HS-5 (cell line): ENCODE measurements at places on chromosomes 4 and X.

- no peak for DNase-seq
Measured at GRCh38 chr4:147777456-147778091, 45.7 kb downstream of the ARHGAP10 start.

- no peak for DNase-seq
Measured at GRCh38 chrX:7698248-7698647, 144.7 kb upstream of the VCX start.

DNA sequence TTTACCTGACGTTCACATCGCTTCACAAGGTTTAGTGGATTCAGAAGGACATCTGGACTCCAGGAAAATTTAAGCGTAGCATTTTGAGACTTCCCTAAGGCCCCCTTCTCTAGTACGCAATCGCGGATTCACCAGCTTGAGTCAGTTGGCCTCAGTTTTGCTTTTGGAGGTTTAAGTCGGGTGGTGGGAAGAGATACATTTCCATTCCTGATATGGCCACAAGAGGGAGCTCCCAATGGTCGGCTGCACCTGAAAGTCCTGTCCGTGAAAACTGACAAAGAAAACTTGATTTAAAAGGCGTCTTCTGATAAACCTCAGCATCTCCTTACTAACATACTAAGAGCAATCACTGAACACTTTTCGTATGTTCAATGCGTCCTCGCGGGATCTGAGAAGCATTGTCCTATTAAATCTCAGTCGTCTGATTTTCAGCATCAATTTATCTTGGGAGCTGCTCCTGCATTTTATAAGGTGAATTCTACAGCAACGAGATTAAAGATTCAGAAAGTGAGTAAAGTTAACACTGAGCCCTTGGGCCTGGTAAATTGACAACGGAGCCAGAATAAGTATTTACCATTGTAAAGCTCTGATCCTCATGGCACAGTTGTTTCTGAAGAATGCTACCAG, 50.6 kb downstream of the LGI2 start:
- DNase-seq: peak; percentile 53

DNA sequence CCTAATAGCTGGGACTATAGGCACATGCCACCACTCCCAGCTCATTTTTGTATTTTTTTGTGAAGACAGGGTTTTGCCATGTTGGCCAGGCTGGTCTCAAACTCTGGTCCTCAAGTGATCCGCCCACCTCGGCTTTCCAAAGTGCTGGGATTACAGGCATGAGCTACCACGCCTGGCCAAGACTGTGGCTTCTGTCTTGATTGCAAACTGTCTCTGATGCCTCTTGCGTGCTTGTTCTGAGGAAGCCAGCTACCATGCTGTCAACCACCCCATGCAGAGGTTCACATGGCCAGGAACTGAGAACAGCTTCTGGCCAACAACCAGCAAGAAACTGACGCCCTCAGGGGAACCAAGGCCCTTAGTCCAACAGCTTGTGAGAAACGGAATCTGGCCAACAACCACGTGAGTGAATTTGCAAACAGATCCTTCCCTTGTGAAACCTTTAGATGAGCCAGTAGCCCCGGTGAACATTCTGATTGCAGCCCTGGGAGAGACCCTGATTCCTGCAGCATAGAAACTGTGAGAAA, 71.2 kb downstream of the SUPT20HL2 start:
- no peak for DNase-seq

DNA sequence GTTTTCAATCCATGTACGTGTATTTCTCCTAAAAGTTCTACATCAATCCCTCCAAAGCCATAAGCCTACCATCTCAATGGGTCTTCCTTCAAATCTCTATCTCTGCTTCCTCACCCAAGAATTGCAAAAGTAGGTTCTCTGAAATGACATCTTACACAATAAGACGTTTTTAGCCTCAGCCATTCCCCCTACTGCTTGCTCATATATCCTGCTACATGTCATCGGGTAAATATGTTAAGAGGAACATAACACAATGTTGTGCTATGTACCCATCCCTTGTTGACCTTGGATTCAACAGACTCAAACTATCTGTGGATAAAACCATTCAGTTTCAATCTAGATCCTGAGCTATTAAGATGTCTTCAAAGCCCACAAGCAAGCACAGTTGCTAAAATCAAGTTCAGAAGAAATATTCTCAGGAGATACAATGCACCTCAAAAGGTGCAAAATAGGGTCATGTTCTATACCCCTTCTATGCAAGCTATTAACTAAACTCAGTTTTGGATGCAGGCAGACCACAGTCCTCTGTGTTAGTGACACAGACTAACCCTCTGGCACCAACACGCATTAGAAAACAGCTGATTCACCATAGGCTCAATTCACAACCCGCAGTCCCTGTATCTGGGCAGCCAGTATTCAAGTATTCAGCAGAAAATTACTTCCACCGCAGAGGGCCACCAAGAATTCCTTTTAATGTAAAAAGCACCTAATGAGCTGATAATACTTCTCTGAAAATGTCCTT, 56.8 kb downstream of the CD99L2 start:
- no peak for DNase-seq

DNA sequence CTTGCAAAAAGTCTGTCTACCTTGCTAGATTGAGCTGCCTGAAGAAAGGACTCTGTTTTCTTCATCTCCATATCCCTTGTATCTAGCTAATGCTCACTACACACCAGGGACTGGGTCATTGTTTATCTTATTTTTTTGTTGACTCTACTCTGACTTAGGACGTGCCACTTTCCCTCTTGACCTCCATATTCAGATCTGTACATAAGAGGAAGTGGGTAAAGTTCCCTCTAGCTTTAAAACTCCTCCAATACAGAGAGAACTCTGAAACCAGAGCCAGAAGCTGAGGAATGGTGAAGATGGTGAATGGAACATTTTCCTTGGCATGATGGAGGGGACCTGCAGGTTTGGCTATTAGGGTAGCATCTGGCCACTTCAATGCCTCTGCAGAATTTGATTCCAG, 2026.1 kb upstream of the TENM3 start:
- DNase-seq: no peak

DNA sequence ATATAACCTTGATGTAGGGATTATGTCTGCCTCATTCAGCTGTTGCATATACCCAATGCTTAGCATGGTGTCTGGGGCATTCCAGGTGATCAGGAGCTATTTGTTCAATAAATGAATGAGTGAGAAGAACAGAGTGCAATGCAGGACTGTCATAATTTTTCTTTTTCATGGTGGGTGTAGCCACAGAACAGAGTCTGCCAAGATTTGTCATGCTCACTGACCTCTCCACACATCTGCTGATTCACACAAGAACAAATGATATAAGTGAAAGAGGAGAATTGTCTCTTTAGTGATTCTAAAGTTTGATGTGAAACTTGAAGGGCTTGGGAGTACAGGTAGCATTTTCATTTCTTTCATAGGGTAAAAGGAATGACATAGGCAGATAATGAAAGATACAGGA, 64.4 kb upstream of the TEX13D start:
- no peak for DNase-seq
